Neural progenitor cell (in vitro differentiated cells): ENCODE measurements at places on chromosomes 6 and 20.

DNA sequence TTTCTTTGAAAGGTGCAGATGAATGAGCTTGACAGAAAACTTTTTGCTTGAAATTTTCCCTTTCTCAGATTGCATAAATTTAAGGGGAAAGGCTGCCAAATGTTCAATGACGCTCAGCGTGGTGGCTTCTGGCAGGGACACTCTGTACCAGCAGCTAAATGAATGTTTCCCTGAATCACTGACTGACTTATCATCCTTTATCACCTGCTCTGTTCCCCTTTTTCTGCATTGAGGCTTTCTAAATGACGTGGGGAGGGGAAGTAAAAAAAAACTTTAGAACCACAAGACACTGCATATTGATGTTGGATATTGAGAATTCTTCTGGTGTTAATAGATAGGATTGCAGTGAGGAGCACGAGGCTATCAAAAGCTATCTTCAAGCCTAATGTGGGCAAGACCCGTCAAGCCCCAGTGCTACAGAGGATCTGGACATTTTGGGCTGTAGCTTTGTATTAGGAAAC is 46.9 kb upstream of the ENPP5 start:
- no peak for DNase-seq

- peak; percentile 3 for DNase-seq
Measured at GRCh38 chr6:145453376-145453775, 281.9 kb downstream of the EPM2A start.

DNA sequence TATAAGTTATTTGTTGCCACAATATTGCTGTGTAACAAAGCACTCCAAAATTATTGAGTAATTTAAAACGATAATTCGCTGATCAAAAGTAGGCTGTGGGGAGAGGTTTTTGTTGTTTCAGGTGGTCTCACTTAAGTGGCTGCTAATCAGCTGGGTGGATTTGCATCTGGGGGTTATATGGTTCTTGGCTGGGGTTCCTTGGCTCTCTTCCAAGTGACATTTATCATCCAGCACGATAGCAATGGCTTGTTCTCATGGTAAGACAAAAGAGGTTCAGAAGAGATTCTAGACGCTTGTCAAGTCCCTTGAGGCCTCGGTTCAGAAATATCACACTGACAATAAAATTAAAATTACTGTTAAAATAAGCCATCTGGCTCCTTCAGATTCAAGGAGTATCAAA is 1648.8 kb downstream of the GRIK2 start:
- no peak for DNase-seq

GRCh38 chr6:115891111-115891669 is 169.5 kb downstream of the FRK start:
- DNase-seq = no peak

DNA sequence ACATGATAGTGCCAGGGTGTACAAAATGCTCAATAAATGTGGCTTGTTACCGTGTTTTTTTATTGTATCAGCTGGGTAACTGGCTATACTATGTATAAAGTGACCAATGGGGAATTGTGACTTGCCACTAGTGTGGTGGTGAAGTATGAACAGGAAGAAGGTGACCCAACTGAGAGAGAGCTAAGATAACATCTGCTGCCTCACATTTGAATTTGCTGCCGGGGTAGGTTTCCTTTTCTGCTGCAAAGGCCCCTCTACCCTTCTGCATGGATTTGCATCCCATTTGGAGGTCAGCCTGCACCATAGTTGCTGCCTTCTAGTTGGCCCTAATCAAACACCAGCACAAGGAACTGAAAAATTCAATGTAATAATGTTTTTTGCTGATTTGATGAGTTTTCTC is 24.1 kb downstream of the IL17A start:
- DNase-seq = no peak

GRCh38 chr6:97459986-97460385 is 177.0 kb upstream of the MMS22L start:
- no peak for DNase-seq

- peak; percentile 35 for DNase-seq
Measured at GRCh38 chr20:35511814-35512420, 17.5 kb downstream of the C20orf173 start.

GRCh38 chr6:36660771-36661471 is 17.6 kb upstream of the CDKN1A start:
- peak; percentile 84 for DNase-seq

GRCh38 chr20:51221791-51222408 is 199.0 kb upstream of the KCNG1 start:
- peak; percentile 47 for DNase-seq

DNA sequence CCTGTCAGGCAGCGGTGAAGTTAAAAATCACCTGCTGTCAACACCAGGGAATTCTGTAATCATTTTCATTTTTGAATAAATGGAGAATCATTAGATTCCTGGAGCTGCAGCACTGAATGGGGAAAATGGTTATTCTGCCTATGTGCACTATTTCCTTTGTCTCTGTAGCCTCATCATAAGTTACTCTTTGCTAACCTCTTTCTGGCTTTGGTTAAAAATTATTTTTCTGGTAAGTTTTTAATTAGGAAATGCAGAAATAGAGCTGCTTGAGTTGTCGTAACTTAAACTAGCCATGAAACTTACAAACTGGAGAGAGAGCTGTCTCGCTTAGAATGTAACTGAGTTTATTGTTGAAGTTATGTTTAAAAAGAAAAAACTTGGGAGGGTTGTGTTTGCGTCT is 28.8 kb downstream of the ZFAND3 start:
- no peak for DNase-seq

- peak; percentile 89 for DNase-seq
Measured at GRCh38 chr20:38680500-38681306, 43.6 kb upstream of the SLC32A1 start.

- no peak for DNase-seq
Measured at GRCh38 chr6:28580475-28580874, 54.8 kb downstream of the GPX5 start.

- peak; percentile 92 for DNase-seq
Measured at GRCh38 chr6:27772261-27773001, 139.8 kb downstream of the OR2B2 start.

GRCh38 chr20:59411589-59411988 is 111.2 kb downstream of the EDN3 start:
- DNase-seq = no peak

DNA sequence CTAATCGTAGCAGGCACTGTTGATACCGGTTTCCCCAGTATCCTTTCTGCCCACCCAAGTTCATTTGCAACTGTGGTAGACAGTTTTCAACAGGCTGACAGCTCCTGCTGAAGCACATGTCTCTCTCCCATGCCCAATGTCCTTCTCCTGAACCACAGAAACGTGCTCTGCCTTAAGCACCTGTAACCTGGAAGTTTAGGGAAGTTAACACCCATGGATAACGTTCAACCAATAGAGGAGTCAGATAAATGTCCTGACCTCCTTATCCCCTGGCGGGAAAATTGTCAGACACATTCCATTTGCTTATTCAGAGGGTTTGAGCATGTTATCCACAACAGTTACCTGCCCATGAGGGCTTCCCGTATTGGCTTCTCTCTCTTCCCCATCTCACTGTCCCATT is 29.8 kb upstream of the MOCS1 start:
- no peak for DNase-seq

- no peak for DNase-seq
Measured at GRCh38 chr6:16764188-16764950, 3.1 kb upstream of the ATXN1 start.

DNA sequence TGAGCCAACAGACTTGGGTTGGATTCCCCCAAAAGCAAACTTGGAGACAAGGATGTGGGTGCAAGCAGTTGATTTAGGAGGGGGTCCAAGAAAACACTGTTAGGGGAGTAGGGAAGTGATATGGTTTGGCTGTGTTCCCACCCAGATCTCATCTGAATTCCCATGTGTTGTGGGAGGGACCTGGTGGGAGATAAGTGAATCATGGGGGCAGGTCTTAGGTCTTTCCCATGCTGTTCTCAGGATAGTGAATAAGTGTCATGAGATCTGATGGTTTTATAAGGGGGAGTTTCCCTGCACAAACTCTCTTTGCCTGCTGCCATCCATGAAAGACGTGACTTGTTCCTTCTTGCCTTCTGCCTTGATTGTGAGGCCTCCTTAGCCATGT is 542.6 kb downstream of the DHX35 start:
- no peak for DNase-seq

DNA sequence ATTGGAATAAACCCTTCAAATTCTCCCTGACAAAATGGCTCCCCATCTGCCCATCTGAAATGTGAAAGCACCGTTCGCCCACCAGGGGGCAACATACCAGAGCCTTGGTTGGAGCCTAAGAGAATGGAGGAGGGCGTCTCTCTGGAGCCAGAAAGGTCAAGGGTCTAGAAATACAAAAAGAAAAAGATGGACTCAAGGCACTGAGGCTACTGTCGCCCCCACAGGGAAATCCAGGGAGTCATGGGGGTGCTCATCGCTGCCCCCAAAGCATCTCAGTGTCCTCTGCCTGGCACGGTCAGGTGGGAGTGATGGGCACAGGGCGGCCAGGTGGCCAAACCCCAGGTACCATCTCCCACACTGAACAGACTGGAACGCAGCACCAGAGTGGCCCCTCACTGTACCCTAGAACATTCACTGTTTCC is 136.3 kb downstream of the ZMYND8 start:
- DNase-seq = peak; percentile 66

DNA sequence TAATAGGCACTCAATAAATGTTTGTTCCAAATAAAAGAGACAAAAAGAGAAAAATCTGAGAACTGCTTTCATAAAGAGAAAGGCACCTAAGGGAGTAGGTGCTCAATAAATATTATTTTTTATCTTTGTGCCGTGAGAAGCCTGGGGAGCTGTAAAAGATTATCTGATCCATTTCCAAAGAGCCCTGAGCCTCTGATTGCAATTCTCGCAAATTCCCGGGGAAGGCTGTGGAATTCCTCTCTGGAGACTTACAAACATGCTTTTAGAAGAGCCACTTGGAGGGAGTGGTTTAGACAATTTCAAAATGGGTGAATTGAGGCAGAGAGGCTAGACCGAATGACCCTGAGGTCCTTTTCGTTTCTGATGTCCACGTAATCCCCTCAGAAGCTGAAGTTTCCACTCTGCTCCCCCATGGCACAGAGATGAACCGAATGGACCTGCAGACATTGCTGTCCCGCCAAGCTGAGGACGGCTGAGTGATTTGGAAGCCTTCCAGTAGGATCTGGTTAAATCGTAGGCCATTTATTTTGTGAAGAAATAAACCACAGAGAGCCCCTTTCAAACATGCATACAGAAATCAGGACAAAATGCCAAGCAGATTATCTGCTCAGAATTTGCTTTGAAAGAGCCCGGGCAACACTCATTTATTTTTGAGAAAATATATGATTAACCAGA is 77.8 kb downstream of the PKHD1 start:
- no peak for DNase-seq

DNA sequence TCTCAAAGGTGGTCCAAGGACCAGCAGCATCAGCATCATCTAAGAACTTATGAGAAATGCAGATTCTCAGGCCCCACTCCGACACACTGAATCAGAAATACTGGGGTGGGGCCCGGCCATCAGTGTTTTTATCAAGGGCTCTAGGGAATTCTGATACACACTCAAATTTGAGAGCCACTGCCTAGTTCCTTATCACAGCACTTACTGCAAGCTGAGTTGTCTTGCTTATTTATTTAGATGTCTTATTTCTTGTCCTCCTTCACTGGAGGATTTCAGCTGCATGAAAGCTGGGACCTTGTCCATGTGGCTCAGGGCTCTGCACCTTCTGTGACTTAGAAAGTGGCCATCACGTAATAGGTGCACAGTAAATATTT is 139.4 kb upstream of the RREB1 start:
- no peak for DNase-seq

GRCh38 chr20:62875419-62876361 is 14.1 kb upstream of the TCFL5 start:
- peak; percentile 90 for DNase-seq

- no peak for DNase-seq
Measured at GRCh38 chr6:45625191-45625664, 247.5 kb upstream of the SUPT3H start.

GRCh38 chr6:4472222-4472621 is 304.0 kb upstream of the CDYL start:
- no peak for DNase-seq

- DNase-seq = no peak
Measured at GRCh38 chr20:56483970-56484369, 15.5 kb downstream of the RTF2 start.

DNA sequence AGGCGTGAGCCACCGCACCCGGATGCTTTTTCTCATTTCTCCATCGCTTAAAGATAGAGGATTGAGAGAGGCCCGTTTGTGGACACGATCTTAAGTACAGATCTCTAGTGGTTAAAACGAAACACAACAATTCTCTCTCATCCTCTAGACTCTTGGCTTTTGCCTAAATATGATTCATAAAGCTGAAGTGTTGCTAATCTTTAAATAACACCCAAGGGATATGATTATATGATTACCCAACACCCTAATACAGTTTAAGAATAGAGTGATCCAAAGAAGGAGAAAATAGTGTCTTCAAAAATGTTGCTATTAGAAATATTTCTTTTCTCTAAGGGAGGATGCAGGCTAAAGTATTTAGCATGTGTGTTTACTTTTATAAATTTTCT is 50.4 kb downstream of the MTHFD1L start:
- DNase-seq = no peak

DNA sequence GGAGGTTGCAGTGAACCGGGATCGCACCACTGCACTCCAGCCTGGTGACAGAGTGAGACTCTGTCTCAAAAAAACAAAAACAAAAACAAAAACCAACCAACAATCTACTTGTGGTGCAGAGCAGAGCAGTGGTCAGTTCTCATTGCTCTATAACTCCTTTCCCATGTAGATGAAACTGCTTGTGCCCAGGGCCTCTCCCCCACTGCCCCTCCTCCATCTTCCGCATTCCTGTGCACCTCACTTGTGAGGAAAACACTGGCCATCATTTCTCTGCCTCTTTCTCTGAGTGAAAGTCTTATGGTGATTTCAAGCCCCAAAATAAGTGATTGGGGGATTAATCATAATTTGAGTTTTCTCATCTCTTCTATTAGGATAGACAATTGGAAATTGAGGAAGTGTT is 63.9 kb upstream of the GLP1R start:
- peak; percentile 12 for DNase-seq

GRCh38 chr6:37005061-37005810 is at the start of gene FGD2:
Gene FGD2, plus strand, starts transcription at chr6:37005655. Its CDS starts 163 bp downstream, at chr6:37005818.
- DNase-seq = no peak
